ENCODE measurements at places on chromosomes 2 and 18.

DNA sequence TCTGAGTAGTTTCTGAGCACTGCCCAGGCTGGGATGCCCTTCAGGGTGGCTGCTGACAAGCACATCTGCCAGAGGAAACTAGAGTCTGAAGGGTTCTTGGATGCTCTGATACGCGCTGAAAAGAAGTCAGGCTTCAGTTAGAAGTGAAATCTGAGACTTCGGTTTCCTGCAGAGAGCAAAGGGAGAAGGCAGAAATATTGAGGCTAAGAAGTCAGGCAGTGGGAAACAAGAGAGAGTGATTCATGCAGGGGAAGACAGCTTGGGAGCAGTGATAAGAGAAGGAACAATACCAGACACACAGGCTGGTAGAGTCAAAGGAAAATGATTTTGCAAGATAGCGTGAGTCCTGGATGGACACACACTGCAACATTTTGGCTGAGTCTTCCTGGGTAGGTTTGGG lies 51.0 kb upstream of the BOD1L2 start:
- no peak for DNase-seq

- no peak for DNase-seq
Measured at GRCh38 chr18:59861963-59862819, 37.6 kb upstream of the PMAIP1 start.

DNA sequence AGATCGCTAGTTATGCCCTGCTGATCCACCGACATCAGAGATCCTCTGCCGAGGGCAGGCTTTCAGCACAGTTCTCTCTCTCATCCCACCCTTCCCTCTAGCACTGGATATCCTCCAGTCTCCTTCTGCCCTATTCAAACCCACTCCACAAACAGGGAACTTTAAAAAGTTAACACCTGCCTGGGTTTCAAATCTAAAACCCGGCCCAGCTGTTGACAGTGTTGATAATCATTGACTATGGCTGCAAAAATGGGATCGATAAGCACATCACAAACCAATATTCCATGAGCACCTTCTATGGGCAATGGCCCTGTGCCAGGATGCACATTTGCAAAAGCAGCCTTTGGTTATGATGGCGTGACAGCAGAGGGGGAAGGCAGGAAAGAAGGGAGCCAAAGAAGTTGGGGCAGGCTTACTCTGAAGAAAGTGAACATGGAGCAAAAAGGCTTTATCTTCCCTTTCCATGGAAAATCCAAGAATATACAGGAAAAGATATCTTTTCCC lies 482.3 kb upstream of the KLHL29 start:
- no peak for DNase-seq

DNA sequence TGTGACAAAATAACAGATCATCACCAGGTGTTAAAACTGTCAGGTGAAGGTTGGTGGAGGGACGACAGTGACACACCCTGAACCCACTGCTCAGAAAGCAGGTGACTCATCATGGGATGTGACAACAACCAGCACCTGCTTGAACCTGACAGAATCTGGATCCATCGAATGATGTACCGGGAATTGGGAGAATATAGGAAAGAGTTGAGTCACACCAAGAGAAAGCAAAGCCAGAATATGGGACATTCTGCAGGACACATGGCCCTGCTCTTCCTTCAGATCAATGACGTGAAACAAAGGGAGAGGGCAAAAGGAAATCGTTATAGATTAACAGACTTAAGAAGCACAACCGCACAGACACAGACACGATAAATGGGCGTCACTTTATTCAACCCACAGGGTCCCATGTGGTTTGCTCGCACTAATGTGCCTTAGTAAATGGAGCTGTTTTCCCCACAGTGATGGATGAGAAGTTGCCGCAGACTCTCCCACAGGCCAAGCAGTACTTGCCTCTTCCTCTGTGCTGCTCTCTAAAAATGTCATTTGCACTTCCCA lies 100.1 kb downstream of the CRACDL start:
- DNase-seq, result no peak

- DNase-seq, result no peak
Measured at GRCh38 chr2:112718863-112719370, 1.9 kb upstream of the NT5DC4 start.

- DNase-seq, result no peak
Measured at GRCh38 chr2:6352906-6353515, 512.7 kb downstream of the CMPK2 start.

- no peak for DNase-seq
Measured at GRCh38 chr2:65545837-65546805, 113.7 kb upstream of the SPRED2 start.

GRCh38 chr2:181289698-181290097 lies 167.5 kb upstream of the ITGA4 start:
- DNase-seq, result no peak

DNA sequence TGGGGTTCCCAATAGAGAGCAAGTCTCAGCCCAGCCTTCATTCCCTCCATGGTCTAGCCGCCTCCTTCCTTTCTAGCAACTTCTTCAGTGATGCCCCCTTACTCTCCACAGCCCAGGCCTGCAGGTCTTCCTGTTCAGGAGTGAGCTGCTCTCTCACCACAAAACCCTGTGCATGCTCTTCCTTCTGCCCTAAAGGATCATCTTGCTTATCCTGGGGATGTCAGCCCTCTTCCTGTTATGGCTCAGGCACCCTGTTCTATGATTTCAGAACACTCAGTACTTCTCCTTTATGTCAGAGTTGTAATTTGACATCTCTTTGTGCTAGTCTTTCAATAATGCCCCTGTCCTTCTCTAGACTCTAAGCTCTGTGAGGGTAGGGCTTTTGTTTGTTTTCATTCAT lies 19.4 kb downstream of the TMEM178A start:
- DNase-seq, result no peak

- DNase-seq, result no peak
Measured at GRCh38 chr2:109351164-109351756, 222.3 kb downstream of the SH3RF3 start.

DNA sequence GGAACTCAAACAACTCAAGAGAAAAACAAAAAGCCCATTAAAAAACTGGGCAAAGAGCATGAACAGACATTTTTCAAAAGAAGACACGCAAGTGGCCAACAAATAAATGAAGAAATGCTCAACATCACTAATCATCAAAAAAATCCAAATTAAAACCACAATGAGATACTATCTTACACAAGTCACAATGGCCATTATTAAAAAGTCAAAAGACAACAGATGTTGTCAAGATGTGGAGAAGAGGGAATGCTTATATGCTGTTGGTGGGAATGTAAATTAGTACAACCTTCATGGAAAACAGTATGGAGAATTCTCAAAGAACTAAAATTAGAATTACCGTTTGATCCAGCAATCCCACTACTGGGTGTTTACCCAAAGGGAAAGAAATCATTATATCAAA lies 15.1 kb downstream of the LMAN1 start:
- DNase-seq, result no peak

DNA sequence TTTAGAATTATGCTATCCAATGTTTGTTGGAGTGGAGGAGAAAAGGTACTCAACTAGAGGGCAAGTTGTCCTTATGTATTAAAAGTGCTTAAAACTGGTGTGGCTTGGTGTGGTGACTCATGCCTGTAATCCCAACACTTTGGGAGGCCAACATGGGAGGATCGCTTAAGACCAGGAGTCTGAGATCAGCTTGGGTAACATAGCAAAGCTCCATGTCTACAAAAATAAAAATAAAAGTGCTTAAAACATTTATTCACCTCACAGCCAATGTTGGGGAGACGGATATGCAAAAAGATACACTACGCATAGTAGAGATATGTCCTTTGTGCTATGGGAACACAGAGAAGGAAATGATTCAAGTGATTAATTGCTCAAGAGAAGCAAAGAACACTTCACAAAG lies 19.3 kb upstream of the TNFAIP6 start:
- no peak for DNase-seq

All from activated T-helper 9 cell treated with anti-CD3 and anti-CD28 coated beads, Interleukin-2, amount 50 U/mL, for 16 hours (primary cell).